ENCODE measurements at places on chromosomes 2 and 18.

- no peak for DNase-seq
These were observed 360.7 kb upstream of the RAB12 start for GRCh38 chr18:8248576-8248975.

- DNase-seq, result peak; percentile 52
These were observed 122.5 kb downstream of the PRPF40A start for GRCh38 chr2:152594792-152595191.

DNA sequence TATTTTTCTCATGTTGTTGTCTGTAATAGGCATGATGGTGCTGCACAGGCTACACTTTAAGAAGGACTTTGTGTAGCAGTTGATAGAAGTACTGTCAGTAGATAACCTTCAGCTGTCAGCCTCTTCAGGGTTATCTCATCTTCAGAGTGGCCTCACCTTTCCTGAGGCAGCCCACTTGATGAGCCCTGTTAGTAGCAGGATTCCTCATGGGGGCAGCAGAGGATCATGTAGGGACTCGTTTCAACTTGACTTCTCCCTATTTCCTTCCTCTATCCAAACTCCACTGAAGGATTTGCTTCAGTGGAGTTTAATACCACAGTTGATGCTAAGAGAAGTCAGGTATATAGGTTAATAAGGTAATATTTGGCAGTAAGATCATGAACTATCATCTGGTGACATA lies 530.3 kb upstream of the FSIP2 start:
- DNase-seq, result peak; percentile 43

DNA sequence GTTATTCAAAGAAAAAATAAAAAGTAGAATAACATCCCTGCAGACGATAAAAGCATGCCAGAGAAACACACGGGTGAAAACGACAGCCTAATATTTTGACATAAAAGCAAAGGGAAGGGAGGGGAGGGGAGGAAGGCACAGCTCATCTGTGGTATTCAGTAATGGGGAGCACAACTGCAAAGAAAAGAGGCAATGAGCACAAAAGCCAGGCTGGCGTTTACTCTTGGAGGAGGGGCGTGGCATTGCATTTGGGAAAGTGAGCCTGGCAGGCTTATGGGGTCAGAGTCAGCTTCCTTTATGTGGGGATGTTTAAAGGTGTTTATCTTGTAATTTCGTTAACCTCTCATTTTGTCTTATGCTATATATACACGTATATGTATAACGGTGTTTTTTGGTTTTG lies 53.2 kb downstream of the STEAP3 start:
- no peak for DNase-seq

GRCh38 chr2:86510436-86510933 lies 52.8 kb downstream of the CHMP3 start:
- DNase-seq, result peak; percentile 65
